ENCODE measurements at places on chromosomes 6 and 20.

DNA sequence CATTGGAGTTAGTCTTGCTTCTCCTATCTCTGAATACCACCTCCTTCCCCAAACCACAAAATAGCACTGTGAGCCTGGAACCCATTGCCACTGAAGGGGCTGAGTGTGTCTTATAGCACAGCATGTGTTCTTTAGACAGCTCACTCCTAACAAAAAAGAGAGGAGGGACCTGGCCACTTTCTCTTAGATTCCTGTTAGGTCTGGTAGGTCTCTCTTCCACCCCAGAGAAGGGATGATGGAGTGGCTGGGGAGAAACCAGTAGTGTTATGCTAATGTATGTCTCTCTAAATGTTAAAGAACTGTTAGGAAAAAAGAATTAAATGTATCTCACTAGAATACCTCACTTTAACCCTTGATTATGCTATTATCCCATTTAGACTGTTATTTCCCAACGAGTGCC is 340.3 kb downstream of the EPHA7 start:
- H3K36me3 ChIP-seq, result no peaks in the 10 kb centered on the region
- no peak overlapping the region for H3K4me3 ChIP-seq
- H3K27ac ChIP-seq, result no peak overlapping the region
- no peaks in the 10 kb centered on the region for H3K27me3 ChIP-seq
- no peak for DNase-seq

DNA sequence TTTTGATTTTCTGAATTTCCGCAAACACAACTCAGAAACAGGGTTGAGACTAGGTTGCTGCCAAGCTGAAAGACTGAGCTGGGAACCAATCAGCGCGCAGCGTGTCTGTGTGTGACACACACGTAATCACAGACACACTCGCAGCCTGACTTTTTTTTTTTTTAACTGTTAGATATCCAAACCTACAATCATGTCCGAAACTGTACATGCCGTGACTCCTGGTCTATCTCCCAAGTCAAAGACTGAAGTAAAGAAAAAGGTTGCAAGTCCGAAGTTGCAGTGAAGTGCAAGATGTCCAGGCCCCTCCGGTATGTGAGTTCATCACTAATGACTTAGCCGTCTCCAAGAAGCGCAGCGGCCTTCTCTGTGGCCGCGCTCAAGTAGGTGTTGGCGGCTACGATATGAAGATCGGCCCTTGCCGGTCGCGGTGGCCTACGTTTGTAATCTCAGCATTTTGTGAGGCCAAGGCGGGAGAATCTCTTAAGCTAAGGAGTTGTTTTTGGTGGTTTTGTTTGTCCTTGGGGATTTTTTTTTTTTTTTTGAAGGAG is 108.2 kb downstream of the HFE start:
- no peaks in the 10 kb centered on the region for H3K36me3 ChIP-seq
- H3K4me1 ChIP-seq, result peaks cover 6% of the 10 kb centered on the region
- H3K27ac ChIP-seq, result peak overlapping the region; percentile 57
- peak overlapping the region; percentile 84 for H3K4me3 ChIP-seq
- H3K27me3 ChIP-seq, result peaks cover 3% of the 10 kb centered on the region

GRCh38 chr20:47789081-47789763 is 3.9 kb upstream of the SULF2 start:
- no peaks in the 10 kb centered on the region for H3K36me3 ChIP-seq
- H3K4me3 ChIP-seq, result no peak overlapping the region
- H3K27me3 ChIP-seq, result peaks cover 19% of the 10 kb centered on the region
- H3K27ac ChIP-seq, result no peak overlapping the region
- no peak for DNase-seq
- H3K4me1 ChIP-seq, result peaks cover 40% of the 10 kb centered on the region

GRCh38 chr20:32274359-32274758 is 3.1 kb upstream of the KIF3B start:
- DNase-seq, result no peak
- H3K36me3 ChIP-seq, result no peaks in the 10 kb centered on the region
- H3K4me1 ChIP-seq, result peaks cover 8% of the 10 kb centered on the region
- peaks cover 3% of the 10 kb centered on the region for H3K27me3 ChIP-seq

DNA sequence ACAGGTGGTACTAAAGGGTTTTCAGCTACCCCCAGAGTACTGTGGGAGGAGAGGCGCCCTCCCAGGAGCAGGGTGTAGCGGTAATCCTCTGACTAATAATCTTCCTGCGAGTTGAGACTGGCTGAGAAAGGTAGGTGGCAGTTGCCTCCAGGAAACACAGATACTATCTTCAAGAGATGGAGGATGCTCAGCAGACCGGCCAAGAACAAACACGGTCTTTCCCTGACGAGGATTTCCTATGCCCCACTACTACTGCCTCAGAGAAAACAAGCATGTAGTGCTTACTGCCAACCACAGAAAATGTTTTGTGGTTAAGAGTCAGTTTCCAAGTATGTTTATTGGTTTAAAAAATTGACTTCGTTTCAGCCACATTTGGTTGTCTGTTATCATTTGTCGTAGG is 26.8 kb downstream of the C6orf89 start:
- DNase-seq, result no peak
- peaks cover 5% of the 10 kb centered on the region for H3K27me3 ChIP-seq
- H3K4me3 ChIP-seq, result no peak overlapping the region
- no peaks in the 10 kb centered on the region for H3K36me3 ChIP-seq
- peaks cover 2% of the 10 kb centered on the region for H3K4me1 ChIP-seq

- no peak for DNase-seq
- H3K4me1 ChIP-seq, result no peaks in the 10 kb centered on the region
- H3K27me3 ChIP-seq, result peaks cover 2% of the 10 kb centered on the region
- H3K36me3 ChIP-seq, result peaks cover 5% of the 10 kb centered on the region
Measured at GRCh38 chr6:2403546-2403945, 158.1 kb upstream of the GMDS start.

DNA sequence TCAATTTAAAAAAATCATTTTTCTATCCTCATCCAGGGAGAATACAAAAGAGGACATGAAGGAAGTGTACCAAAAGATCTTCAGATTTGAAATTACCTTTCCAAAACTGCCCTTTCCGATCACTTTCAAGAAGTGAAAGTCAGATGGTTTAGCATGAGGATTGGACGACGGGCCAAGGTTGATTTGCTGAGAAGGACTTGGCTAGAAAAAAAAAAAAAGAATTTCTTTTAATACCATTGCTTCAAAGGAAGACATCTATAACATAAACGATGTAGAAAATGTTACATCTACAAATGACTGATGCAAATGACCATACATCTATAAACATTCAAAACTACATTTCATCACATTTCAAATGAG is 120.9 kb upstream of the SLC2A12 start:
- no peak overlapping the region for H3K4me3 ChIP-seq
- H3K27ac ChIP-seq, result no peak overlapping the region
- H3K4me1 ChIP-seq, result peaks cover 7% of the 10 kb centered on the region

GRCh38 chr6:127148511-127148910 is 30.0 kb downstream of the RSPO3 start:
- no peak overlapping the region for H3K27ac ChIP-seq
- no peak for DNase-seq
- H3K36me3 ChIP-seq, result no peaks in the 10 kb centered on the region
- H3K27me3 ChIP-seq, result no peaks in the 10 kb centered on the region

DNA sequence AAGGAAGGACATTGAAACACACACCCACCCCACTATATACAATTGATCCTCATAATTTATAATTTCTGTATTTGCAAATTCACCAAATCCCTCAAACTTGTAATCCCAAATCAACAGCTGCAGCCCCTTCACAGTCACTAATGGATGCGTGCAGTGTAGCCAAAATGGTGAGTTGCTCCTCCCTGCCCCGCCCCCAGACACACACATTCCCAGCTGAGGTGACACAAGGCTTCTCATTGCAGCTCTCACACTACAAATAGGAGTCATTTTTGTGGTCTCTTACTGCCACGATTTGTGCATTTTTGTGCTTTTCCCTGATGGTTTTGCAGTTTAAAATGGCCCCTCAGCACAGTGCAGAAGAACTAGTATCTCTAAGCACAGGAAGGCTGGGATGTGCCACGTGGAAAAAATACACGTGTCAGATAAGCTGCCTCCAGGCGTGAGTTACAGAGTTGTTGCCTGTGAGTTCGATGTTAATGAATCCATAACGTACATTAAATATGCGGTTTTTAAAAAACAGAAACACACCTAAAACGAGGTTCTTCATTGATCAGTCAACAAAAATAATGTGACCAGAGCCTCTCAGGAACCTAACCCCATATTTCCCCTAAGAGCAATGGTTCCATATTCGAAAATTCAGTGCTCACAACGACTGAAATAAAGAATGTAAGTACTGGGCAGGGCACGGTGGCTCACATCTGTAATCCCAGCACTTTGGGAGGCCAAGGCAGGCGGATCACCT is 8.2 kb downstream of the ATP9A start:
- H3K27ac ChIP-seq, result no peak overlapping the region
- DNase-seq, result no peak
- no peaks in the 10 kb centered on the region for H3K36me3 ChIP-seq
- H3K4me3 ChIP-seq, result no peak overlapping the region
- no peaks in the 10 kb centered on the region for H3K27me3 ChIP-seq
- peaks cover 6% of the 10 kb centered on the region for H3K4me1 ChIP-seq

DNA sequence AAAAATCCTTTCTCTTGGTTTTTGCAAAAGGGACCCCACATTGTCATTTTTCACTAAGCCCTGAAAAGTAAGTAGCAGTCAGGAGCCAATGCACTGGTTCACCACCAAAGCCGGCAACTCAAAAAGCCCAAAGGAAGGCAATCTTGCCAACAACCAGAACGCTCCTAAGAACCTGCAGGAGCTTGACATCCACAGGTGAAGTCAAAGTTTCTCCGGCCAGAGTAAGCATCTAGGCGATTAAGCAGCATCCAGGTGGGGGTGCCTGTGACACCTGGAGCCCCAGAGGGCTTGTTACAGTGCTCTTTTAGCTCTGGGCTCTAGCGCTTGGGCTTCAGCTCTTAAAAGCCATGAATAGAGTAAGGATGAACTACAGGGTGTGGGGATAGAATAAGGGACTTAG is 36.1 kb downstream of the SLC35D3 start:
- no peak overlapping the region for H3K27ac ChIP-seq
- no peak overlapping the region for H3K4me3 ChIP-seq
- peaks cover 2% of the 10 kb centered on the region for H3K27me3 ChIP-seq
- H3K36me3 ChIP-seq, result no peaks in the 10 kb centered on the region
- DNase-seq, result no peak
- peaks cover 17% of the 10 kb centered on the region for H3K4me1 ChIP-seq

DNA sequence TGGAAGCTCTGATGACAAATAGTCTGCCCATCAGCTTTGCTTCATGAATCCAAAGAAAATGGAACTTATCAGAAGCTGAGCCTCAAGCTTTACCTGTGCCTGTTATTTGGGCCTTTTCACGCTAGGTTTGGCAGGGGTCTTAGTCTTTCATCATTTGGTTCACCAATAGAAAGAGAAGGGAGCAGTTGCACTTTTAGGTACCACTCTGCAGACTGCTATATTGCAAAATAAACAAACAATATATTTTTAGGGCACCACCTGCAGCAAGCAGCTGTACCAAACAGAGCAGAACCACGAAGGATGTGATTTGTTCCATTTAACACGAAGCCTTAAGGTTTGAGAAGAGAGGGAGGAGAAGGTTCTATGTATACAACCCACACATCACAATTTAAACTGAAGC is 291.4 kb upstream of the RNF217 start:
- no peak overlapping the region for H3K4me3 ChIP-seq
- H3K27ac ChIP-seq, result no peak overlapping the region
- H3K36me3 ChIP-seq, result no peaks in the 10 kb centered on the region
- DNase-seq, result no peak
- no peaks in the 10 kb centered on the region for H3K4me1 ChIP-seq
- H3K27me3 ChIP-seq, result no peaks in the 10 kb centered on the region

DNA sequence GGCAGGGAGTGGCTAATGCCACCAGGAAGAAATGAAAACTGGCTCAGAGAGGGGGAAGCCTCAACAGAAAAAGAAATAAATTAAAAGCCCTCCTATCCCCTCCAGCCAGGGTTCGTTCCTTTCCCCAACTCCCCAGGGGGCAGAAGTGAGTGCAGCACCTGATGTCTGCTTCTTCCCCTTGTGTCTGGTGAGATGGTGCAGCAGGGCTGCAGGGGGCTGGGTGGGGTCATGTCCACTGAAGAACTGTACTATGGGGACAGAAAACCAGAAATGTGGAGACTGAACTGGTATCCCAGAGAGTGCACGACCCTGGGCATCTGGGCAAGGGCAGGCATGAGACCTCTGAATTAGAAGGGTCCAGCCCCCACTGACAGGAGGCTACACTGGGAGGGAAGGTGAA is 4.0 kb downstream of the EGFL8 start:
- H3K27me3 ChIP-seq, result peaks cover 10% of the 10 kb centered on the region
- H3K36me3 ChIP-seq, result peaks cover 6% of the 10 kb centered on the region
- peak overlapping the region; percentile 13 for H3K4me3 ChIP-seq
- H3K27ac ChIP-seq, result no peak overlapping the region

GRCh38 chr6:43250992-43251373 is 7.7 kb downstream of the TTBK1 start:
- peak; percentile 67 for DNase-seq
- H3K27me3 ChIP-seq, result peaks cover 21% of the 10 kb centered on the region
- H3K4me1 ChIP-seq, result peaks cover 19% of the 10 kb centered on the region
- peak overlapping the region; percentile 82 for H3K4me3 ChIP-seq
- H3K27ac ChIP-seq, result peak overlapping the region; percentile 90

GRCh38 chr6:12138381-12138780 is 126.3 kb downstream of the HIVEP1 start:
- H3K4me1 ChIP-seq, result no peaks in the 10 kb centered on the region
- H3K27me3 ChIP-seq, result no peaks in the 10 kb centered on the region
- H3K4me3 ChIP-seq, result no peak overlapping the region
- DNase-seq, result no peak
- peaks cover 31% of the 10 kb centered on the region for H3K36me3 ChIP-seq

GRCh38 chr6:42777126-42777822 is 4.6 kb upstream of the BICRAL start:
- H3K27me3 ChIP-seq, result peaks cover 3% of the 10 kb centered on the region
- H3K27ac ChIP-seq, result no peak overlapping the region
- H3K4me1 ChIP-seq, result peaks cover 5% of the 10 kb centered on the region
- H3K4me3 ChIP-seq, result no peak overlapping the region

DNA sequence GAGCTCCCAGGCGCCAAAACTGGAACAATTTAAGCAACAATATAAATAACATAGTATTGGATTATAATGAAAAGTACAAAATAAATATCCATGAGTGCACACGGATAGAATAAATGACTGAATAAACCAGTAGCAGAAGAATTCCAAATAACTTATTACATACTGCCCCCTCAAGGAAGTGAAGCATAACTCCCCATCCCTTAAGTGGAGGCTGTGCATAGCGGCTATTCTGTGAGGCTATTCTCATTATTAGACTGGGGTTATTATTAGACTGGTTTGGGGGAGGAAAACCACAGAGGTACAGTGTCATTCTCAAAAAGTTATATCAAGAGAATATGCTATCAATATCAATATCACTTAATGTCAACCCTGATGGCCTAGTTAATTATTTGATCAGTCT is 94.4 kb upstream of the SIRPA start:
- H3K27ac ChIP-seq, result no peak overlapping the region
- no peaks in the 10 kb centered on the region for H3K36me3 ChIP-seq
- no peak overlapping the region for H3K4me3 ChIP-seq
- no peak for DNase-seq
- peaks cover 9% of the 10 kb centered on the region for H3K27me3 ChIP-seq
- peaks cover 10% of the 10 kb centered on the region for H3K4me1 ChIP-seq
